Panc1 (cell line): ENCODE measurements at places on chromosomes 11 and 22. TPM values are rescaled to one million over a fixed set of nuclear protein-coding genes. Genes with fewer than 3 reads are reported as not detected.

The ADM2 gene
- total RNA-seq, result 3.9 TPM

The CARD18 gene
- total RNA-seq, result 8.1 TPM

The SMTNL1 gene
- total RNA-seq, result not detected

The NAV2 gene
- total RNA-seq, result 22.7 TPM

The TMEM191C gene
- 2.9 TPM for total RNA-seq

The CASTOR1 gene
- total RNA-seq, result 6.7 TPM

The IGLL1 gene
- total RNA-seq, result not detected

The FKBP2 gene
- total RNA-seq, result 71.8 TPM

The RTN4R gene
- 16.3 TPM for total RNA-seq

The PRR5L gene
- total RNA-seq, result 0.36 TPM

The NTM gene
- 0.10 TPM for total RNA-seq

DNA sequence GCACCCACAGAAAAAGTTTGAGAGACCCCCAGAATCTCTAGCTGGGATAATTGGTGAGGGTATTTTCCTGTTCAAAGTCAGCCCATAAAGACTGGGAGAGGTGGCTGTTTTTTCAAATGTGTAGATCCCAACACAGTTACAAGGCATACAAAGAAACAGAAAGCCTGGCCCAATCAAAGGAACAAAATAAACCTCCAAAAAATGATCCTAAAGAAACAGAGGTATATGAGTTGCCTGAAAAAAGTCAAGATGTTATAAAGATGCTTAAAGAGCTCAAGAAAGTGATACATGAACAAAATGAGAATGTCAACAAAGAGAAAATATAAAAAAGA lies 40.2 kb upstream of the MMP12 start:
- no peak for DNase-seq

GRCh38 chr22:50303848-50304527 lies 3.5 kb downstream of the PLXNB2 start:
- DNase-seq, result no peak

- no peak for DNase-seq
Observed at GRCh38 chr11:71406681-71407080, 41.5 kb downstream of the DHCR7 start.

DNA sequence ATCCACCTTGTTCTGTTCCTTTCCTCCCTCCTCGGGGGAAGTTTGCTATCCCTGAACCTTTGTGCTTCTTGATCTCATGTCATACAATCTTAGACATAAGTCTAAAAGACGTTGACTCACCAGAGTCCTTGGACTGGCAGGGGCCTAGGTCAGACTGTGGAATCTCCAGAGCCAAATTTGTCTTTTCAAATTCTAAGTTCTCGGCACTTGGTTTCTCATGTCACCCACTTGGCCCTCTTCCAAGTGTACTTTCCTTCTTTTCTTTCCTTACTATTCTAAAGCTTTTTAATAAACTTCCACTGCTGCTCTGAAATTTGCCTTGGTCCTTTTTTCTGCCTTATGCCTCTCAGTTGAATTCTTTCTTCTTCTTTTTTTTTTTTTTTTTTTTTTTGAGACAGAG lies 30.1 kb upstream of the SMPD1 start:
- DNase-seq, result no peak

DNA sequence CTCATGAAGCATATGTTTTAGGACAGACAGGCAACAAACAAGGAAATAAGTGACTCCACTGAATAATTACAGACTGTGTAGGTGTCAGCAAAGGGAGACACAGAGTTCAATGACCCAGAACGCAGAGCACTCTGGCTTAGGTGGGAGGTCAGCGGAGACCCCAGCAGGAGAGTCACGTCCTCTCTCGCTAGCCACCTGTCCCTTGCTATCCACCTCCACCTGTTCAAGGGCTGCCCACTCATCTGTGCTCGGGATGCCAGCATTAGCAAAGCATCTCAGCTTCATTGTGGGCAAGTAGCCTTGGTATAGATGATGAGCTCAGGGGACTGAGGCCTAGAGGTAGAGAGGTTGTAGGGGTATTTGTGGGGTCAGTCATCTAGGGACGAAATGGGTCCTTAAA lies 21.8 kb upstream of the ATXN10 start:
- no peak for DNase-seq

DNA sequence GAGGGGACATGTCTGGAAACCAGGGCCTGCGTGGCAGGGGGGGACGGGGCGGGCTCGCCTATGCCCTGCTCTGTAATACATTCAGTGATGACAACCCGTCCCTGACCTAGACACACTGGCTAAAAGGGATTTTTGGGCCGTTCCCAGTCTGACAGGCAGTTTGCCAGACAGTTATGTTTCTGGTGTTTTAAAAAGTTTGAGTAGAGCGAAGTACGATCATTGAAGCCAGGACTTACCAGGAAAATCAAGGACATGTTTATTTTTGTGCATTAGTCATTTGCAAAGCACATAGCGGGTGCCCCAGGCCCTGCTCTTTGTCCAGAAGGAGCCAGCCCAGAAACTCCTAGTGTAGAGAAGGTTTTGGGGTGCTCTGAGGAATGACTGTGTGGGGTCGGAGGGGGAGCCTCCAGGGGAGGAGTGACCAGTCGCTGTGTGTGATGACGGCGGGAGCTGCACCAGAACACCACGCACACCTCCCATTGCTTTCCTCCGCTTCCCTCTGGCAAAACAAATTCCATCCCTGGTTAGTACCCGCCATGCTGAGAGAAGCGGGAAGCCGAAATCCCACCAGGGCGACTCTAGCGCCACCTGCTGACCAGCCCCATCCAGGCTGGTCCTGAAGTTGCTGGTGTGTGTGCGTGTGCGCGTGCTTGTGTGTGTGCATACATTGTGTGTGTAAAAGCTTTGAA lies 50.8 kb downstream of the FBLN1 start:
- peak; percentile 61 for DNase-seq

DNA sequence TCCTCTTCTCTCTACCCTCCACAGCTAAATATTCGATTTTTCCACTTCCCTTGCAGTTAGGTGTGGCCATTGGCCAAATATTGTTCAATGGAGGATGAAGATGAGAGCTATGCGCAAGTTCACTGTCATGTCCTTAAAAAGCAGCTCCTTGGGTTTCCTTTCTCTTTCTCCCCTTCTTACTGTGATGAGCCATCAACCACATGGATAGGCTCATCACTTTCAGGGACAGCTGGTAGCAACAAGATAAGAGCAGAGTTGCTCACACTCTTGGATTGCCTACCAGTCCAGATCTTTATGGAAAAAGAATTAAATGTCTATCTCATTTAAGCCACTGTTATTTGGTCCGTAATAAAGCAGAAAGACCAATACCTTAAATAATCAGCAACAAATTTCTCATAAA lies 377.0 kb downstream of the DDX10 start:
- DNase-seq, result no peak

GRCh38 chr11:61526956-61527731 lies 18.6 kb downstream of the LRRC10B start:
- DNase-seq, result no peak

- DNase-seq, result no peak
Observed at GRCh38 chr11:12712132-12712531, 37.9 kb downstream of the TEAD1 start.

GRCh38 chr11:3009481-3009880 lies 17.4 kb upstream of the NAP1L4 start:
- DNase-seq, result no peak

GRCh38 chr11:15754221-15754620 lies 602.1 kb downstream of the SOX6 start:
- DNase-seq, result no peak

DNA sequence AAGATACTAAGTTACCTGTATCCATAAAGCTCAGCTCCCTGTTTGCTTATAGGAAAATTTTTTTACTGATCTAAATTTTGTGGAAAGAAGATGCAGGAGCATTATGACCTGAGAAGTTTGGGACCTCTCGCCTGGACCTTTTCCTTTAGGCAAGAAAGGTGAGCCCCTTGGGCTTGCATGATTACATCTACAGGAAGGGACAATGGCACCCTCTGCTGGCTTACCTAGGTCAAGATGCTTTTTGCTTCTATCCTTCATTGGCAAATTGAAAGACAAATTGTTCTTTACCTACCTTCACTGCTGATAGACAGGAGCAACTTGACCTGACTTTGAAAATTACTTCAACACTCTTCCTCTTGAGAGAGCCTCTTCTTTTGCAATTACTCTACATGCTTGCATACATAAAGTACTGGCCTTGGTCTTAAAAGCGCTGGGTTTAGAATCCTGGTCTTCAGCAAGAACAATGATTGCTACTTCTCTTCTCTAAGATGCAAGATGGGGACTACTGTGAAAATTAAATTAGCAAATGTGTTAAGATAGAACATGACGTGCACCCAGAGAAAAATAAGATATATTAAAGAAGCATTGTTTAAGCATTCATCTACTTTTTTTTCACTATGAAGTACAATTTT lies 147.2 kb downstream of the TRPC6 start:
- peak; percentile 38 for DNase-seq

DNA sequence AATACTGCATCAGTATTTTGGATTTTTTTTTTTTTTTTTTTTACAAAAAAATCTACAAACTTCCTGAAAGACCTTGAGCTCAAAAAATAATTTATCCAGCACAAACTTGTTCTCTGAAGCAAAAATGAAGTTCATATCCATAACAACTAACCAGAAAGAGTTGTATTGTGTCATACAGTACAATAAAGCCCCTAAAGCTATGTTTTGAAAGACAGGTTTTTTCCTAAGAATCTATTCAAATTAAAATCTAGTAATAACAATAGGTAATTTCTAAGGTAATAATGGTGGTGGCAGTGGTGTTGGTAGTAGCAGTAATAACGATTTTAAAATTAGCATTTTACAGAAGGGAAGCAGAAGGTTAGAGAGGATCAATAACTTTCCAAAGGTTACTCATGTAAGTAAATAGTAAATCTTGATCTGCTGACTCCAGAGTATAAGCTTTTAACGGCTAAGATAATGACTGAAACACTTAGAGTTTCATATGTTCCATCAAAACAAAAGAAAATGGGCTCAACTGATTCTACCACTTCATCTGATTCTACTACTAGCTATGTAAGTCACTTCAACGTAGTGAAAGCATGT lies 53.3 kb upstream of the GAB2 start:
- no peak for DNase-seq

- no peak for DNase-seq
Observed at GRCh38 chr11:69879729-69880005, 60.5 kb upstream of the FGF3 start.

GRCh38 chr11:74446532-74446938 lies 20.8 kb downstream of the KCNE3 start:
- no peak for DNase-seq

DNA sequence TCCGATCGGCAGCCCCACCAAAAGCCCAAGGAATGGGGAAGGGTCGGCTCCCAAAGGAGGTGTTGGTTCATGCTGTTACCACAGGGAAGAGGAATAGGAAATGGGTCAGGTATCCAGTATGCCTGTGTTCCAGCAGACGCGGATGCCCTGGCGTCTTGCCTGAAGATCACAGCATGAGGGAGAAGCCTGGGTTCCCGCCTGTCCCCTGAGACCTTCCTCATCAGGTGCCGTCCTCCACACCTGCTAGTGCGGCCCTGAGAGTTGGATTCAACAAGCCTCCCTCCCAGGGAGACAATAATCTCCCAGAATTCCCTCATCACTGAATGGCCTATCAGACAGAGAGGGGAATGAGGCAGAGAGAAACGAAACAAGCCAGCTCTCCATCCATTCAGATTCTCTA lies 92.2 kb downstream of the SPATA19 start:
- DNase-seq, result no peak

GRCh38 chr22:45537734-45538181 lies 35.1 kb downstream of the FBLN1 start:
- no peak for DNase-seq

- DNase-seq, result no peak
Observed at GRCh38 chr22:44411226-44412135, 86.6 kb downstream of the RTL6 start.

DNA sequence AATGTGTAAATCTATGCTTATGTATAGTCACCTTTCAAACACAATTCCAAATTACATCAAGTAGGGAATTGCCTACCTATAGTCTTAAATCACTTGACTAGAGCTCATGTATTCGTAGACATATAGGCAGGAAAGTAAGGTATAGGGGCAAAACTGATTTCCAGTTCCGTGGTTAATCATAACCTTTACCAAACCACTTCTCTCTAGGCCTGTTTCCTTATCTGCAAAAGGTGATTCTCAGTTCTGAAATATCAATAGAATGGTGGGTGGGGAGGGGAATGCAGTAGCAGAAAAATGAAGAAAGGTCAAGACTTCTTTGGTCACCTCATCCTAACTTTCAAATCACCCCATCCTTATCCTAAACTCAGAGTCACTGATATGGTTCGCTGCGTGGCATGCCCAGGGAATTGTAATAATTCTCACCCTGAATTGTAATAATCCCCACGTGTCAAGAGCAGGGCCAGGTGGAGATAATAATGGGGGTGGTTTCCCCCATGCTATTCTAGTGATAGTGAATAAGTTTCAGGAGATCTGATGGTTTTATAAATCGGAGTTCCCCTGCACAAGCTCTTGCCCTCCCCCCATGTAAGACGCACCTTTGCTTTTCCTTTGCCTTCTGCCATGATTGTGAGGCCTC lies 1.9 kb upstream of the ANO5 start:
- no peak for DNase-seq

DNA sequence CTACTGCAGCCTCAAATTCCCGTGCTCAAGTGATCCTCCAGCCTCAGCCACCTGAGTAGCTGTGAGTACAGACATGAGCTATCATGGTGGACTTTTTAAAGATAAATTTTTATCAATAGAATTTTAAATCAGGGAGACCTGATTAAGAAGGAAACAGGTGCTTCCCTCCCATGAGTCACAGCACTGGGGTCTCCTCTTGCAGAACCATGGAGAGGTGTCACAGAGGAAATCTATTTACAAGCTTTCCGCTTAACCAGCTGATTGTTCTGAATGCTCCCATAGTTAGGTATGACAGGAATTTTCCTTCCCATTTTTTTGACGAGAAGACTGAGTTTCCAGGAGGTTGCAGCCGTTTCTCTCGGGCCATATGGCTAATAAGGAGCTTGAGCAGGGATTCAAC lies 516.1 kb downstream of the MIAT start:
- no peak for DNase-seq

DNA sequence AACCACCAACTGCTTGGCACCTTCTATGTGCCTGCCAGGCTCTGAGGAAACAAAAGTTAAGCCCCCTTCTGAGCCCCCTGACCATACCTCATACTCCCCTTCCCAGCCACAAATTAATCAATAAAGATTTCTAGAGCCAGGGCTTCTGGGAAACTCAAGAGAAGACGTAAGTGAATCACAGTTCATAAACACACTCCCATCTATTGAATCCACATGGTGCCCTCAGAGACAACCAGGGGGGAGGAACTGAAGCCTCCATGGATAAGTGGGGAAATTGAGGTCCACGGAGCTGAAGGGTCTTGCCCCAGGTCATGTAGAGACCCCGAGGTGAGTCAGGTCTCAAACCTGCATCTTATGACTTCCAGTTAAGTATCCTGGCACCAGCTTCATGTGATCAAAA lies 150.6 kb downstream of the MN1 start:
- no peak for DNase-seq

- no peak for DNase-seq
Observed at GRCh38 chr11:100753172-100753543, 66.1 kb downstream of the ARHGAP42 start.

DNA sequence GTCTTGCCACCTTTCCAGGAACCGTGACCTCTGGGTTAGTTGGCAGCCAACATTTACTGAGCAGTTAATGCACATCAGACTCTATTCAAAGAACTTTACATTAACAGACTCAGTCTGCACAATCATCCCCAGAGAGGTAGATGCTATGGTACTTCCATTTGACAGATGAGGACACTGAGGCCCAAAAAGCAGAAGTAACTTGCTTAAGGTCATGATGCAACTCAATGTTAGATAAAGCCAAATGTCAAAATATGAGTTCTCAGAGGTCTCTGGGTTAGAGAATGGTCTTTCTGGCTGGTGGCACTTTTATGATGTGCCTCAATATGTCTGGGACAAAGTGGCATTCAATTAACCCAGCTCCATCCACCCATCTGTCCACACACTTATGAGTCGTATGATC lies 450.0 kb downstream of the MIAT start:
- no peak for DNase-seq

GRCh38 chr11:45331839-45332238 lies 45.7 kb upstream of the SYT13 start:
- no peak for DNase-seq
